ENCODE measurements at places on chromosomes 11 and 22. TPM values are rescaled to one million over a fixed set of nuclear protein-coding genes. Genes with fewer than 3 reads are reported as not detected.

Gene MACROD1
- total RNA-seq, result 58.8 TPM

Gene SYCE3
- total RNA-seq, result not detected

Gene WBP2NL
- 2.8 TPM for total RNA-seq

Gene TMEM184B
- total RNA-seq, result 34.3 TPM

Gene SCGB1C1
- total RNA-seq, result not detected

Gene KCNJ5
- total RNA-seq, result 6.1 TPM

Gene DCDC1
- 0.62 TPM for total RNA-seq

Gene LRP4
- total RNA-seq, result 57.2 TPM

Gene WT1
- total RNA-seq, result not detected

Gene MMP3
- 0.10 TPM for total RNA-seq

Gene PNPLA3
- total RNA-seq, result 0.51 TPM

Gene OR51E1
- total RNA-seq, result 1.9 TPM

Gene FAM111B
- total RNA-seq, result 12.0 TPM

Gene VPS37C
- total RNA-seq, result 11.9 TPM

Gene CHRNA10
- total RNA-seq, result not detected

Gene ZNRD2
- total RNA-seq, result 26.6 TPM

Gene MS4A2
- 1.9 TPM for total RNA-seq

Gene CDCA5
- 4.9 TPM for total RNA-seq

Gene LRRC10B
- total RNA-seq, result 0.51 TPM

Gene MS4A3
- 0.62 TPM for total RNA-seq

Gene OR52H1
- not detected for total RNA-seq

Gene OVCH2
- total RNA-seq, result 1.4 TPM

Gene RNF169
- 28.7 TPM for total RNA-seq

Gene RIC3
- 5.7 TPM for total RNA-seq

Gene OR51B5
- not detected for total RNA-seq

Gene C11orf86
- total RNA-seq, result not detected

Gene LIF
- 0.51 TPM for total RNA-seq

Gene PLA2G3
- 0.51 TPM for total RNA-seq

Gene LMO2
- 16.1 TPM for total RNA-seq

Gene APOL5
- total RNA-seq, result 0.82 TPM

Gene GGT1
- total RNA-seq, result 1.1 TPM

Gene PATE4
- total RNA-seq, result not detected

Gene IGSF9B
- total RNA-seq, result 11.1 TPM

Gene RAB38
- 5.6 TPM for total RNA-seq

Gene GPHA2
- not detected for total RNA-seq

Gene MICALL1
- total RNA-seq, result 19.3 TPM

Gene SLC43A3
- total RNA-seq, result 49.4 TPM

Data from tongue (tissue), 3 donors.